Skeletal muscle cell (primary cell): ENCODE measurements at places on chromosomes 3 and 15.

GRCh38 chr15:80918196-80918783 lies 71.3 kb downstream of the MESD start:
- DNase-seq, result no peak

DNA sequence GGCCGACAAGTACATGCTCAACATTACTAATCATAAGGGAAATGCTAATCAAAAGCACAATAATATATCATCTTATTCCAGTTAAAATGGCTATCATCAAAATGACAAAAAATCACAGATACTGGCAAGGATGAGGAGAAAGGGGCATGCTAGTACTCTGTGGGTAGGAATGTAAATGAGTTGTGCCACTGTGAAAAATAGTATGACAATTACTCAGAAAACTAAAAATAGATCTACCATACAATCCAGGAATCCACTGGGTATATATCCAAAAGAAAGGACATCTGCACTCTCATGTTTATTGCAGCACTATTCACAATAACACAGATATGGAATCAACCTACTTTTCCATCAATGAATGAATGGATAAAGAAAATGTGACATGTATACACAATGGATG lies 1256.5 kb downstream of the SI start:
- no peak for DNase-seq

- DNase-seq, result no peak
These were observed 604.9 kb upstream of the AGTR1 start for GRCh38 chr3:148092624-148093347.

GRCh38 chr3:69718866-69719586 lies 20.2 kb upstream of the MITF start:
- no peak for DNase-seq

DNA sequence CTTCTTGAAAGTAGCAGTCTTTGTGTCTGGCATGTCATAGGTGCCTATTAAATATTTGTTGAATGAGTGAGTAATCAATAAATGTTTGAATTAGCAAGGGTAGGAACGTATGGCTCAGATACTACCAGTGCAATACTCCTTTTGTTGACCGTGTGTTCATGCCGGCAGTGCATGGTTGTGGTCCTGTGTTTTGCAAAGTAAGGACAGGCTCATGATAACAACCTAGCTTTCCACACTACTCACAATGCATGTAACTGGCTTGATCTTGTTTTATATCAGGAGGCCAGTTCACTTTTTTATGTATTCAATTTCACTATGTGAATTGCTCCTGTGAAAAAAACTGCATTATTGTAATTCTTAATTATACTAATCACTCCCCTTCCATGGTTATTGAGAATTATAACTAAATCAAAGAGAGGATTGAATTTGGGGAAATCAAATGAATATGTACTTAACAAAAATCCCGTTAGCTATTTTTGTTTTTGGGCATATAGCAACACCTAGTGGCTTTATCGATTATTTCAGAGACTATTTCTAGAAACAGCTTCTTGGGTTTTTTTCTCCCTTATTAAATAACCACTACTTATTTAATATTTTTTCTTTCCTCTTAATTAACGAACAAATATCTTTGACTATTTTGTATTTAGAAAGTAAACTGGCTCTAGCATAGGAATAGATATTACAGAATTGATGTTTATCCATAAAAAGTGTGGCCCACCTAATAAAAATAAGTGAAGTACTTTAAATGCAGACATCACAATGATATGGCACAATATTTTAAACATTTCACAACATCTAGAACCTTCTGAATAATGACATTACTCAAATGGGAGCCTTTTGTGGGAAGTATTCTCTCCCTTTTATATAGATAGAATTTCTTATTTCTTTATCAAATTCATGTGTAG lies 218.5 kb downstream of the BBX start:
- no peak for DNase-seq

GRCh38 chr3:132789959-132790358 lies 67.8 kb upstream of the NPHP3 start:
- DNase-seq, result no peak

DNA sequence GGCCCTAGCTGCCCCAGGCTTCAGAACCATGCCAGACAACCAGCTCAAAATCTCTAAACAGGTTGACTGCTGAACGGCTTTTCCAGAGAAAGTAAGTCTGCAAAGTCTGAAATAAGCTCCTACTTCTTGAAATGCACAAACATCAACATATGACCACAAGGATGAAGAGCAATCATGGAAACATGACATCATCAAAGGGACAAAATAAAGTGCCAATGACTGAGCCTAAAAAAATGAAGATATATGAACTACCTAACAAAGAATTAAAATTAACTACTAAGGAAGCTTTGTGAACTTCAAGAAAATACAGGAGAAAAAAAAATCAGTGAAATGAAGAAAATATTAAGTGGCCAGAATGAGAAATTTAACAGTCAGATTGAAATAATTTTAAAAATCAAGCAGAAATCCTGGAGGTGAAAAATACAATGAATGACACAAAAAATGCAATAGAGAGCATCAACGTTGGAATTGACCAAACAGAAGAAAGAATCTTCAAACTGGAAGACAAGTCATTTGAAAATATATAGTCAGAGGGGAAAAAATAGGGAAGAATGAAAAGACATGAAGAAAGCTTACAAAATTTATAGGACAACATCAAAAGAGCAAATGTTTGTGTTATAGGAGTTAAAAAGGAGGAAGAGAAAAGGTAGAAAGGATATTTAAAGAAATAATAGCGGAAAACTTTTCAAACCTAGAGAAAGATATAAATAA lies 364.2 kb downstream of the OCA2 start:
- DNase-seq, result no peak

DNA sequence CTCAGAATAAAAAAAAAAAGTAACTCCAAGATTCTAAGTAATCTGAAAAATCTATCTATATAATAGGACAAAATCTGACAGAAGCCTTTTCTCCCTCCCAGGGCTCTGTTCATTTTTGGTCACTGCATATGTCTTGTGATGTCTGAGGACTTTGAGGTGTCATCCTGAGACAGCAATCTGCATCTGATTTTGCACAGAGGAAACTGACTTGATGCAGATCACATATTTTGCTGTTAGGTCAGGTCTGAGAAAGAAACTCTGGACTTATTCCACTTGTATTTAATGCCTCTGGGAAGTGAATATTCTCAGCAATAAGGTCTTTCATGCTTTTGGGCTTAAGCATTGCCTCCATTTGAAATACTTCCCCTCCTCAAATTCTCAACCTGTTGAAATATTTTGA lies 295.2 kb upstream of the THBS1 start:
- no peak for DNase-seq

- peak; percentile 43 for DNase-seq
These were observed 197.7 kb upstream of the GBE1 start for GRCh38 chr3:81958972-81959640.

GRCh38 chr3:177281292-177282118 lies 84.2 kb upstream of the TBL1XR1 start:
- DNase-seq, result no peak

DNA sequence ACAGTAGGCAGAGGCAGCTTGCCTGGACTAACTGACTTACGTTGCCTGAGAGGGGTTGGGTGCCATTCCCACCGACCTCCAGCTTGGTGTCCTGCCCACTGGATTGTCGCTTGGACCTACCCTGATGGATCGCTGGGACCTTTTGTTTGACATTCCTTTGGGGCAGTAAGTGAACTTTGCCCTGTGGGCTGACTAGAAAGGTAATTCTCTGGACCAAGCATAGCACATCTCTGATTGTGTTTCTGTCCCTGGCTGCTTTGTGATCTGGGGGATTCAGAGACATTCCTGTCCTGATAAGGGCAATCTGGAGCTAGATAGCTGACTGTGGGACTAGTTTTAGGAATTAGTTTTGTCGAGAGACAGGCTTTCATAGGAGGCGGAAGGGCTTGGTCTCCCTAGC lies 19.5 kb upstream of the IFT57 start:
- no peak for DNase-seq

- DNase-seq, result no peak
These were observed 83.4 kb downstream of the MESD start for GRCh38 chr15:80906159-80906766.

- no peak for DNase-seq
These were observed 242.9 kb downstream of the WNT5A start for GRCh38 chr3:55244247-55244646.
